BE2C (cell line): ENCODE measurements at places on chromosomes 7 and 10.

DNA sequence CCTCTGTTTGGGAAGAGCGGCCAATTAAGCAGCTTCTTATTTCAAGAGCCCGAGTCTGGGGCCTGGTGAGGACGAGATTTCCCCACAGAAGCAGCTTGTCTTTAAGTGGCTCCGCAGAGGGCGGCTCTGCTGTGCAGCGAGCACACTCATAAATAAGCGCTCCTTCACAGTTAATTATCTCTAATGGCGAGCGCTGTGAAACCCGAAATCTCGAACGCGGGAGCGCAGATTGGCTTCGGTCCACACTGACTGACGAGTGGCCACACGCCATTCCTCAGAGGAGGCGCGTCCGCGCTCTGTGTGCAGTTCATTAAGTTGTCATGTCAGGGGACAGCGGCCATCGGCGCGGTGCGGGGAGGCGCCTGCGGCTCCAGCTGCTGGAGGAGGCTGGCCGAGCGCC is 560.9 kb downstream of the DNAJB6 start:
- DNase-seq, result no peak

- no peak for DNase-seq
These were observed 945 bp downstream of the TAS2R40 start for GRCh38 chr7:143222782-143223181.

- DNase-seq, result no peak
These were observed 13.2 kb downstream of the CHST12 start for GRCh38 chr7:2416650-2417049.

DNA sequence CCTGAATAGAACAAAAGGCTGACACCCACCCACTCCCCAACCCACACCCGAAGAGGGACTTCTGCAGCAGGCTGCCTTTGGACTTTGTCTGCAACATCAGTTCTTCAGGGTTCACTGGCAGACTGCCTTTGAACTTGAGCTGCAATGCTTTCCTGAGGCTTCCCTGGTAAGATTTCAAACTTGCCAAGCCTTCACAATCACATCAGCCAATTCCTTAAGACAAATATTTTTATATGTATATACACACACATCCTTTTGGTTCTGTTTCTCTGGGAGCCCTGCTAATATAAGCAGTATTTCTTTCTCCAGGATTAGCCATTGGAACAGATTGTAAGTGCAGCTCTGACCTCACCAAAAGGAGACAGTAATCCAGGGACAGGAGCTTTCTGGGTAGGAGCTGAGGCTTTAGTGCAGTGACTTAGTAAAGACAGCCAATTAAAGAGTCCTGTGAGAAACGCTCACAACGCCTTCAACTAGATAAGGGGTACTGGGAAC is 55.6 kb upstream of the KMT2E start:
- no peak for DNase-seq

DNA sequence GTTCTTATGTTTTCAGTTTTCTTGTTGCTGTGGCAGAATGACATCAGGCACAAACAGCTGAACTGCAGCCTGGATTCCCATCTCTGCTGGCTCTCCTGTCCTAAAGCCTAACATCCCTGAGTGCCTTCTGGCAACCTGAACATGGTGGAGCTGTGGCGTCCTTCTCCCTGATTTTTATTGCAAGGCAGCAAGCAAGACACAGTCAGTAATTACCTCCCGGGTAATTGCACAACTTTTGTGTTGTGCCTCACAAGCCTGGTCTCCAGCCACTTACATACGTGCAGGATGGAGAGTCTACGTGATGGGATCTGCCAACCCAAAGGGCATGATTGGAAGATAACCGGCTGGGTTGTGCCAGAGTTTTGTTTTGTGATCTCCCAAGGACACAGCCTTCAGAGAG is 116.1 kb upstream of the PARD3 start:
- DNase-seq, result no peak
